ENCODE measurements at places on chromosomes 3 and 15.

- no peak for DNase-seq
Observed at GRCh38 chr3:1616744-1617143, 481.9 kb upstream of the CNTN4 start.

DNA sequence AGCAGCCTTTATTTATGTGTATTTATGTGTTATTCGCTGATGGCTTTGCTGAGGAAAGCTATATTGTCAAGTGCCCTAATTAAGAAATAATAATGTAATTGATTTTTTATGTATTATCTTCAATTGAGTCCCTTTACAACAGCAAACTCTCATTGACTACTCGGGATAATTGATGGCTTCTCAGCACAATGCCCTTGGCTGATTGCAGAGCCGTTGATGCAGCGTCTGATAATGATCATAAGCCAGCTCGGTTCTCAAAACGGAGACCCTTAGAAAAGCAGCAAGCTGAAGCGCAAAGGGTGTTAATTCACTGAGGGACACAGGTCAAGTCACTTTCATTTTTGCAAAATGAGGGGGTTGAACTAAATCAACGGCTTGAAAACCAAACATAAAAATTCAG, 357.1 kb upstream of the KCNH8 start:
- DNase-seq = no peak

DNA sequence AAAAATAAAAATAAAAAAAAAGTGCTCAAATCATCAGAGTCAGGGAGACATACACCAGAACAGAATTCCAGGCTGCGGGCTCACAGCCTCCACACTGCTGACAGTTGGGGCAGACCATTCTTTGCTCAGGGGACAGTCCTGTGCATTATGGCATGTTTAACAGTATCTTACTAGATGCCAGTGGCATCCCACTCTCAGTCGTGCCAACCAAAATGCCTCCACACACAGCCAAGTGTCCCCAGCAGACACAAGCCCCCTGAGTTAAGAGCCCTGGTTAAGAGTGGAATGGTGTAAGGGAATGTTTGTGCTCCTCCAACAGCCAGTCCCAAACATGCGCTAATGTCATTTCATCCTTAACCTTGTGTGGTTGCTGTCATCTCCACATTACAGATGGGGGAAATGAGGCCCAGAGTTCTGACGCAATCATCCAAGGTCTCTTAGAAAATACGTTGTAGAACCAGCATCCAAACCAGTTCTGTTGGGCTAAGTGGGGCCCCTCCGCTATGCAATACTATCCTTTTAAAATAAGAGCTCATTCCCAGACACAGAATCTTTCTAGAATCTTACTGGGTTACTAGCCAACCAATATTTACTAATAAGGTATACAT, 26.0 kb downstream of the CFAP92 start:
- DNase-seq = no peak

DNA sequence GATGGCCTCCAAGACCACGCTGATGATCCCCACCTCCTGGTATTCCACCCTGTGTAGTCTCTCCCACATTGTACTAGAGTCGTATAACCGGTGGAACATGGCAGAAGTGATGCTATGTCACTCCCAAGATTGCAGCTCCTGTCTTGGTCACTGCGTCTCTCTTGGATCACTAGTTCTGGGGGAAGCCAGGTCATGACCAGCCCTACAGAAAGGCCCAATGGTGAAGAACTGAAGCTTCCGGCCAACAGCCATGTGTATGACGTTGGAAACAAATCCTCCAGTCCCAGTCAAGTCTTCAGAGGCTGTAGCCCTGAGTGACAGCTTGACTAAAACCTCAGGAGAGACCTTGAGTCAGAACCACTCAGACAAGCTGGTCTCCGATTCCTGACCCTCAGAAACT, 61.9 kb upstream of the FNDC3B start:
- DNase-seq = no peak

GRCh38 chr3:147410116-147410525, 956 bp downstream of the ZIC1 start:
- no peak for DNase-seq

Data from cortex of kidney (tissue), 1 donor.